ENCODE measurements at places on chromosomes 13 and 19. TPM values are rescaled to one million over a fixed set of nuclear protein-coding genes. Genes with fewer than 3 reads are reported as not detected.

DMKN gene
- not detected for total RNA-seq

KIR2DL1 gene
- total RNA-seq, result not detected

ZNF135 gene
- 1.3 TPM for total RNA-seq

TSPAN16 gene
- total RNA-seq, result not detected

MZT1 gene
- 20.6 TPM for total RNA-seq

APC2 gene
- total RNA-seq, result not detected

LYPD3 gene
- 1.1 TPM for total RNA-seq

ZNF787 gene
- 30.4 TPM for total RNA-seq

PROSER1 gene
- 62.4 TPM for total RNA-seq

IRGC gene
- total RNA-seq, result not detected

TEX26 gene
- total RNA-seq, result not detected

DNA sequence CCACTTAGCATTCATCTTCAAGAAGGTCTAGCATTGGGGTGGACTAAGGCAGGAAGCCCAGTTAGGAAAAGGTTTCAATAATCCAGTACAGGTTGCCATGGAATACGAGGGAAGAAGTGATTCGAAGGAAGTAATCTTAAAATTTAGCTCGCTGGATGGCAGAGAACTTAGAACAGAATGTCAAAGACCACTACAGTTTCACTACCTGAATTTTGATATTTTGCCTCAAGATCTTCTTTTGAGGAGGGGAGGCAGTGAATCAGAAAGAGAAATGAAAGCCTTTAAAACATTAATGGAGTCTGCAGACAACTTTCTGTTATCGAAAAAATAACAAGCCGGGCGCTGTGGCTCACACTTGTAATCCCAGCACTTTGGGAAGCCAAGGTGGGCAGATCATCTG, 7.0 kb upstream of the RAB8A start:
- H3K4me1 ChIP-seq, result peaks cover 5% of the 10 kb centered on the region
- H3K4me3 ChIP-seq, result no peak overlapping the region
- peaks cover 40% of the 10 kb centered on the region for H3K36me3 ChIP-seq
- H3K27ac ChIP-seq, result no peak overlapping the region
- H3K27me3 ChIP-seq, result no peaks in the 10 kb centered on the region
- DNase-seq, result no peak

DNA sequence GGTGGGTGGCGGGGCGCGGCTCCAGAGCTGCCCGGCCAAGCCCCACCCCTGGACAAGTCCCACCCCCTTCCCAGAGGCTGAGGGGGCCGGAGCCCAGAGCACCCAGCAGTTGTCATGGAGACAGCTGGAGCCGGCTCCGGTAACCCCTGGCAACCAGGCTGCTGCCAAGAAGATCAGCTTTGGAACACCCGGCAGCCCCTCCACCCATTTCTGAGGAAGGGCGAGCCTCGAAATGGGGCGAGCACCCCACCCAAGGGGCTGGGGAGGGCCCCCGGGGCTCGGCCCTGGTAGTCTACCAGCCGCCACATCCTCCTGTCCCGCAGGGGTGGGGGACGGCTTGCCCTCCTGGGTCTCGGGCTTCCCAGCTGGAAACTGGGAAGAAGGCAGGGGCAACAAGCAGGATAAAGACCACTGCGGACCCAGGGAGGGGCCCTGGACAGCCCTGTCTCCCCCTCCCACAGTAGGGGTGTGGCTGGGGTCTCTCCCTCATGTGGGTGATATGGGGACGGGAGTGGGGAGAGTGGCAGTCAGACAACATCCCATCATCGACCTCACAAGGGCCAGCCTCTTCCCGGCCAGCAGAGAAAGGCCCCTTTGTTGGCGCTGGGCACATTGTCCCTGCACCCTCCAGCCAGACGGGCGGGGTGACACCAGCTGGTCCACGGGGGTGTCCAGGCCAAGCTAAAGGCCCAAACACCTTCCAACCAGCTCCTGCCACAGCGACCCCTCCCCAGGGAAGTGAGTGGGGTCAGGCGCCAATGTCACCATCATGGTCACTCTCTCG, 1.5 kb downstream of the CERS1 start:
- no peak overlapping the region for H3K27ac ChIP-seq
- H3K36me3 ChIP-seq, result peaks cover 2% of the 10 kb centered on the region
- peaks cover 12% of the 10 kb centered on the region for H3K4me1 ChIP-seq

DNA sequence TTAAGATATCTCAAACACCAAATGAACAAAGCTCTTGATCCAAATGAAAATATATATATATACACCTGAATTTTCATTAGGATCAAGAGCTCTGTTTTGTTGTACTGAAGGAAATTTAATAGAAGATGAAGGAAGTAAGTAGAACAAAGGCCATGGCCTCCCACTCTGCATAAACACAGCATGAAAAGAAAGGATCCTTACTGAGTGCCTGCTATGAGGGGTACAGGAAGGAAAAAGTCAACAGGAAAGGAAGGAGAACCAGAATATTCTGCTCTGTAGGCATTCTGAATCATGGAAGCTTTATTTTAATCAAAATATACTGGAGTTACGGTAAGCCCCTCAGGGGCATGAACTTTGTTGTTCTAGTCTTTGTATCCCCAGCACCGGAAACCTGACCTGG, 22.1 kb downstream of the TMTC4 start:
- H3K27me3 ChIP-seq, result no peaks in the 10 kb centered on the region
- peaks cover 55% of the 10 kb centered on the region for H3K36me3 ChIP-seq
- no peak overlapping the region for H3K4me3 ChIP-seq
- H3K27ac ChIP-seq, result no peak overlapping the region

DNA sequence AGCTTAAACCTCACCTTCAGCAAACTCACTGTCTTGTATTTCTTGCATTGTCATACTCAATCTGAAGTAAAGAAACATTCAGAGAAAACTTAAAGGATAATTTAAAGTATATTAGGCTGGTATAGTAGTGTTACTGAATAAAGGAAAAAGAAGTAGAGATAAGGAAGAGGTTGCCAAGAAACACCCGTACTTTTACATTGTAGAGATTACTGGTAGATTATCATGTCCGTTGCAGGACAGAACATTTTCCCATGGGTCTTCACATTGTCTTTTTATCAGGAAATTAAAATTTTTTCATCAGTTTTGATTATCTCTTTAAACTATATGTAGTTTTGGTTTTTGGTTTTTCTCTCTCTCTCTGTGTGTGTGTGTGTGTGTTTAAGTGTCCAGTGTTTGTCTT, 19.9 kb upstream of the GPR183 start:
- DNase-seq, result no peak
- H3K4me3 ChIP-seq, result no peak overlapping the region
- no peak overlapping the region for H3K27ac ChIP-seq

DNA sequence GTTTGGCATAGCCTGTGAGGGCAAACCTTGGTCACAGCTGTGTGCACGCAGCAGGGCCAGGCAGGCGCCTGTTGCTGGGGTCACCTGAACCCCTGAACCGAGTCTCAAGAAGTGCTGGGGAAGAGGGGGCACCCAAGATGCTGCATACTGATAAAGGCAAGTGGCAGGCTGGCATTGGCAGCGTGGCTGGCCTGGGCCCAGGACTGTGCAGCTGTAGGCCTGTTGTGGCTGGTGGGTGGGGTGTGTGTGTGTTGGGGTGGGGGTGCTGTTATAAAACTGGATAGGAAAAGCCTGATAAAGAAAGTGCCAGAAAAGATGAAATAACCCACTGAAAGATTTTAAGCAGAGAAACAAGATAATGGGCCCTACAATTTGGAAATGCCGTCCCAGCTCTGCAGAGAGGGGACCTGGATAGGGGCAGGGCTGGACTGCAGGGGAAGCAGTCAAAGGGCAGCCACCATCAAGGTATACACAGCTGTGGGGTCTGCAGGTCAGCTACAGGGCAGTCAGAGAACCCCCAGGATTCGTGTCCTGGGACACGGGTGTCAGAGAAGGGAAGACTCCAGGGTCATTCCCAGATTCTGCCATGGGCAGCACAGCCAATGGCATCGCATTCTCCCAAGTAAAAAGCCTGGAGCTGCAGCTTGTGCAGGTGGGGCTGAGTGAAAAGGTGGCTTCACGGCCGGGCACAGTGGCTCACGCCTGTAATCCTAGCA, 33.2 kb downstream of the CILP2 start:
- H3K27ac ChIP-seq, result no peak overlapping the region
- no peak for DNase-seq
- no peaks in the 10 kb centered on the region for H3K4me1 ChIP-seq
- no peak overlapping the region for H3K4me3 ChIP-seq
- no peaks in the 10 kb centered on the region for H3K27me3 ChIP-seq
- H3K36me3 ChIP-seq, result peaks cover 41% of the 10 kb centered on the region

DNA sequence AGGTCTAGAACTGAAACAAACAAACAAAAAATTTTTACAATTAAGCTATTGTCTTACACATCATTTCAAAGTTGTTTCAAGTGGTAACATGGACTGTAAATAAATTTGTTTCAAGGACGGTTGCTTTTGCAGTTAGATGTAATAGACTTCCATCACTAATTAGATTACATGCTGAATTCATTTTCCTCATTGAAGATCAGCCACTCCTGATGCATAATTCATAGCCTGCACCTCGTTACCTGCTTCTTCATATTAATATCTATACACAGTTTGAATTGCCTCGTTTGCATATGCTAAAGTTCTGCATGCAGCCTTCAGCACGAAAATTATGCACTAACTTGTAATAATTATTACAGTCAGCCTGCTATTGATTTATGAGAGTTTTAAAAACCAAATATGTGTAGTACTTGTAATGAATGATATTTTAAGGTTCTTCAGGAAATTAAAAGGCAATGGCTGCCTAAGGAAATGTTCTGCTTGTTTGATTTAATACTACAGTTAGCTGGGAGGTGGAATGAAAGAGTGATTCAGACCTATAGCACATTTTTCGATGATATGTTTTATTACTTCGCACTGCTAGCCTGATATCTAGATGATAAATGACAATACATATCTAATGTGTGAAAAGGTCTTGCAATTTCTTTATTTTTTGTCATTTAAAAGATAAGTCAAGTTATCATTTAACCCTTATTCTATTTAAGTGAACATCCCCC, 184.9 kb downstream of the DACH1 start:
- no peak overlapping the region for H3K27ac ChIP-seq
- H3K27me3 ChIP-seq, result no peaks in the 10 kb centered on the region
- no peaks in the 10 kb centered on the region for H3K4me1 ChIP-seq
- H3K4me3 ChIP-seq, result no peak overlapping the region
- H3K36me3 ChIP-seq, result no peaks in the 10 kb centered on the region

DNA sequence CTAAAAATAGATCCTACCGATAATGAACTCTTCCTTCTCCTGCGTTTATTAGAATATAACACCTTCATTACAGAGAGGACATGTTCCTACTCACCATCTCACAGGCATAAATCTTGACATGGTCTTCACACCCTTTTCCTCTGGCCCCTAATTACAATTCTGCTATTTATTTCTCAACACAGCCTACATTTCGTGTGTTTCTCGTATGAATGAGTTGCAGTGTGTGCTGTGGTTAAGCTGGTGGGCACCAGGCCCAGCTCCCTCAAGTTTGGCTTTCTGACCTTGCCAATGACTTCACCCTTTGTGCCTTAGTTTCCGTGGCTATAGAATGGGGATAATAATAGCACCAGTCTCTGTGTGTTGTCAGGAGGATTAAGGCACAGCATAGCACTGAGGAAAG, 12.3 kb upstream of the KATNAL1 start:
- no peaks in the 10 kb centered on the region for H3K4me1 ChIP-seq
- no peak overlapping the region for H3K4me3 ChIP-seq
- no peak for DNase-seq
- H3K27me3 ChIP-seq, result peaks cover 8% of the 10 kb centered on the region
- no peak overlapping the region for H3K27ac ChIP-seq

DNA sequence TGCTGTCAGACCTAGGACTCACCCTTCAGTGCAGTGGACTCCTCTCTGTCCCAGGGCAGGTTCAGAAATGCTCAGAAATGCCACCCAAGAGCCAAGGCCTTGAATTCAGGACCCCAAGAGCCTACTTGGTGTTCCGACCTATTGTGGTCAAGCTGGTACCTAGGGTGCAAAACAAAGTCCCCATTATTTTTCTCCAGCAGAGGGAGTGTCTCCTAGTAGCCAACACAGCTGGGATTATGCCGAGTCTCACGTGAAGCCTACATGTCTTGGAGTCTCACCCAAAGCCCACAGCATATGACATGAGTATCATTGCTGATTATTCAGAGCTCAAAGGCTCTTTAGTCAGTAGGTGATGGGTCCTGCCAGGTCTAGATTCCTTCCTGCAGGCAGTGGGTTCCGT, 671.1 kb upstream of the SPRY2 start:
- DNase-seq, result no peak
- H3K27ac ChIP-seq, result no peak overlapping the region
- H3K27me3 ChIP-seq, result no peaks in the 10 kb centered on the region
- H3K4me3 ChIP-seq, result no peak overlapping the region

GRCh38 chr19:10288662-10289166, 1.0 kb upstream of the ICAM5 start:
- peaks cover 84% of the 10 kb centered on the region for H3K4me1 ChIP-seq
- no peak overlapping the region for H3K27ac ChIP-seq
- H3K4me3 ChIP-seq, result peak overlapping the region; percentile 73
- peaks cover 56% of the 10 kb centered on the region for H3K27me3 ChIP-seq

- H3K4me3 ChIP-seq, result no peak overlapping the region
- peaks cover 8% of the 10 kb centered on the region for H3K27me3 ChIP-seq
- DNase-seq, result peak; percentile 78
- peaks cover 8% of the 10 kb centered on the region for H3K4me1 ChIP-seq
- H3K36me3 ChIP-seq, result no peaks in the 10 kb centered on the region
Measured at GRCh38 chr19:35135389-35135909, 590 bp upstream of the LGI4 start.

GRCh38 chr19:41175801-41176777, 16.9 kb upstream of the CYP2S1 start:
- no peaks in the 10 kb centered on the region for H3K36me3 ChIP-seq
- H3K4me3 ChIP-seq, result peak overlapping the region; percentile 6
- H3K27ac ChIP-seq, result peak overlapping the region; percentile 65
- DNase-seq, result peak; percentile 75
- H3K27me3 ChIP-seq, result no peaks in the 10 kb centered on the region

GRCh38 chr19:42010245-42011126, 16.5 kb upstream of the ATP1A3 start:
- H3K4me3 ChIP-seq, result no peak overlapping the region
- no peak for DNase-seq
- peaks cover 3% of the 10 kb centered on the region for H3K27me3 ChIP-seq
- H3K36me3 ChIP-seq, result no peaks in the 10 kb centered on the region

- H3K4me1 ChIP-seq, result peaks cover 25% of the 10 kb centered on the region
- peak overlapping the region; percentile 95 for H3K4me3 ChIP-seq
- peak overlapping the region; percentile 68 for H3K27ac ChIP-seq
- no peaks in the 10 kb centered on the region for H3K27me3 ChIP-seq
Measured at GRCh38 chr19:43524922-43525835, 1.8 kb downstream of the ETHE1 start.

DNA sequence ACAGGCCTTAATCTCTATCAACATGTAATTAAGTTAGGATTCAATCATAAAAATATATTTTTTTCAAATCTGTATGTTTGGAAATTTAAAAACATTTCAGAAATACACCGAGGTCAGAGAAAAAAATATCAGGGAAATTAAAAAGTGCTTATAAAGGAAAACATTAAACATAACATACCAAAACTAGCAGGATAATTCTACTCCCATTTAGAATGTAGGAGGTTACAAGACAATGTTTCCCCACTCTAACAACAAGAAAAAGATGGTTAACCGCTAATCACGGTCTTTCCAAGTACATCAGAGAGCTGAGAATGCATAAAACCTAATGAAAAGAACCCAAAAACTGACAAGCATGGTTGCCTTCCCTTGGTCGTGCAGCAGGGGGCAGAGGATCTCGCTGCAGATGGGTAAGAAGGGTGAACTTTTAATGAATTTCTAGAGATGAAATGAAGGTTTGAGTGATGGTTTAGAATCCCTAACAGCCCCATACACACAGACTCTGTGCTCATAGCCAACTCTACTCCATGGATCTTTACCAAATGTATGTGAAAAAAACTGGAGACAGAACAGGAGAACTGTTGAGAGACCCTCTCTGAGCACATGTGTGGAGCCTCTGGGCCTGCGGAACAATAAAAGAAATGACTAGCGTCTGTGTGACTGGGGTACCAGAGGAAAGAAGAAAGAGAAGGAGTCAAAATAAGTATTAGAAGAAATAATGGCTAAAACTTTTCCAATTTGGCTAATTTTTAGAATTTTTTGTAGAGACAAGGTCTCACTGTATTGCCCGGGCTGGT, 51.3 kb upstream of the LSM14A start:
- H3K4me3 ChIP-seq, result no peak overlapping the region
- DNase-seq, result peak; percentile 67

All from activated CD8-positive, alpha-beta T cell treated with anti-CD3 and anti-CD28 coated beads, Interleukin-2, amount 10 ng/mL, durations not matched to agents 7 days and 5 days (primary cell).